ENCODE measurements at places on chromosomes 2 and 18.

DNA sequence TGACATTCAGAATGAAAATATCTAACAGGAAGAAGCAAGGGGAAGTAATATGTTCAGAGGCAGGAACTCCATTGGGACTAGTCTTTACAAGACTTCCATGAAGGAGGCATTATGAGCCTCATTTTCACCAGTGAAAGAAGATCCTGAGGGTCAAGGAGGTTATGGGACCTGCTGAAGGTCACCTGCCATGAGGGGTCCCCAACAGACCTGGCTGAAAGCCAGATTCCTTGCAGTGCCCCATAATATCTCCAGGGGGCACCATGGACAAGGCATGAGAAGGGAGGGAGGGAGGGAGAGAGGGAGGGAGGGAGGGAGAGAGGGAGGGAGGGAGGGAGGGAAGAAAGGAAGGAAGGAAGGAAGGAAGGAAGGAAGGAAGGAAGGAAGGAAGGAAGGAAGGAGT, 27.9 kb downstream of the XDH start:
- no peak for DNase-seq

DNA sequence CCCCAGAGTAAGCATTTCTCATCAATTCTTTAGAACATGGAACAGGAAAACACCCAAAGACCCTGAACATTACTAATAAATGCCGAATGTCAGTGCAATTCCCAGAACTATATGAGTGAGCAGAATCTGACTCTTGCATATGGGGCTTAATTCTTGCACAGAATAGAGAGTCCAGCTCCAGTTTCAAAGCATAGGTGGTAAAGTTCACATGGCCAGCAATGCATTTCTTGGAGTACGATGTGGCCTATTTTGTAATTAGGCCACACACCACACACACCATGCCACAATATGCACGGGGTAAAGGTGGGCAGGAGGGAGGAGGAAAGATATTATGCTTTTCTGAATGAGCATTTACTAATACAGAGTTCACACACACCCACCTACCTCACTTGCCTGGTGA, 56.5 kb downstream of the PLA2R1 start:
- no peak for DNase-seq

DNA sequence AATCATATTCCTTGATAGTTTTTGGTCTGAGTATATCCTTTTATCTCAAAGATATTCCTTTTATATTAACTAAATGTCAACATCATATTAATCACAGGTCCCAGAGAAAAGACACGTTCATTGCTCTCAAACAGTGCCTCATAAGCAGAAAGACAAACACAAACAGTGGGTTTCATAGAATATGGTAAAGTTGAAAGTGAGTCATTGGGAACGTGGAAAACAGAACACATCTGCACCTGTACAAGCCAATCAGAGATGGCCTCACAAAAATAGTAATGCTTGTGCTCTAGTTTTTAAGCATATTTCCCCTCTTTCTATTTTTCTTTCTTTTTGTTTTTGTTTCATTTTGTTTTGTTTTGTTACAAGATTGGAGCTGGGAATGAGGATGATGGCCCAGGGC, 328.4 kb upstream of the MAP2 start:
- no peak for DNase-seq

DNA sequence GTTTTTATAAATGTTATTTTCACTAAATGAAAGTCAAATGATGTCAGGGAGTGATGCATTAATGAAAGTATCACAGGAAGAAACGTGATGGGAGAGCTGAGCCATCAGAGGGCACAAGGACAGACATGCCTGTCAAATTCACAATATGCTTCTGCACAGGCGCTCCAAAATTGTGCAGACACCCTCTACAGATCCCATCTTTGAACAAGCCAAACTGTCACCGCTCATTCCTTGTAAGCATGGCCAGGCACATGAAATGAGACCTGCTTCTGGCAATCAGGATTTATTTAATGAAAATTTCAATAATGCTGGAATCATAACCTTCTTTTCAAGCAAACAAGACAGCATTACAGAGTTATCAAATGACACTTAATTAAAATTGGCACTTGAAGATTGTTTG, 20.4 kb upstream of the FSHR start:
- DNase-seq: no peak

GRCh38 chr2:65553504-65554074, 121.2 kb upstream of the SPRED2 start:
- no peak for DNase-seq

- peak; percentile 3 for DNase-seq
Observed at GRCh38 chr18:76425146-76426131, 69.6 kb downstream of the ZNF516 start.

GRCh38 chr2:60334610-60335009, 218.8 kb downstream of the BCL11A start:
- DNase-seq: no peak

GRCh38 chr2:54801352-54801751, 77.9 kb downstream of the EML6 start:
- DNase-seq: no peak

- DNase-seq: no peak
Observed at GRCh38 chr18:39913672-39914366, 2041.2 kb upstream of the PIK3C3 start.

- DNase-seq: no peak
Observed at GRCh38 chr2:164257742-164258141, 363.5 kb downstream of the GRB14 start.

DNA sequence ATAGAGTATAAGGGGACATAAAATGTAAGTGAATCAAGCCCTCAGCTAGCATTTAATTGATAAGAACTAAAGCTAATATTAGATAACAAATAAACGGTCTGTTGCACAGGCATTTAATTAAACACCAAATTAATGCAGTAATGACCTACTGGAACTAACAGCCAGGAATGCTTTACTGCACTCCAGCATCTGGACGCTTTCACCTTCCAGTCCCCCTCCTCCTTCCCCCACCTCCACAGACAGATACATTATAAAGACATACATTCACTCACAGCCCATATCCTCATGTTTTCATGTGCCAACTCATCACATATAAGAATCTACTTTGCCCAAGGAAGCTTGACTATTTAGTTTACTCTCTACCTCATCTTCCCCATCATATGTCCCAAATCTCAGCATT, 337.4 kb upstream of the PIK3C3 start:
- no peak for DNase-seq

- DNase-seq: no peak
Observed at GRCh38 chr2:135963841-135964240, 21.6 kb downstream of the DARS1 start.

- no peak for DNase-seq
Observed at GRCh38 chr2:71070294-71071093, 2.0 kb downstream of the NAGK start.

DNA sequence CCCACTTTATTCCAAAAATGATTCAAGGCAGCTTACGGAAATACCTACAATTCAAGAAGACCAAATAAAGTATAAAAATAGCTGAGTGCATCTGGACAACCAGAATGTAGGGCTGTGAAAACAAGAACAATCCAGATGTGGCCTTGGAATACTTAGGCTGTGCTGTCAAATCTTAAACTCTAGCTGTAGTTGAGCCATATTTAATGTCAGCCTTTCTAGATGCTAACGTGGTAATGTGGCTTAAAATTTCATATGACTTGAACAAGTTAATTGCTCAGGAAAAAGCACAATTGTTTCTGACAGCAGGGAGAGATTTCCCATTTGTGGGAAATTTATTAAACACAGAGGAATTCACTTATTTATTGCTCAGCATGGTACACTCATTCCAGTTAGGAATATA, 14.6 kb upstream of the NAPG start:
- no peak for DNase-seq

DNA sequence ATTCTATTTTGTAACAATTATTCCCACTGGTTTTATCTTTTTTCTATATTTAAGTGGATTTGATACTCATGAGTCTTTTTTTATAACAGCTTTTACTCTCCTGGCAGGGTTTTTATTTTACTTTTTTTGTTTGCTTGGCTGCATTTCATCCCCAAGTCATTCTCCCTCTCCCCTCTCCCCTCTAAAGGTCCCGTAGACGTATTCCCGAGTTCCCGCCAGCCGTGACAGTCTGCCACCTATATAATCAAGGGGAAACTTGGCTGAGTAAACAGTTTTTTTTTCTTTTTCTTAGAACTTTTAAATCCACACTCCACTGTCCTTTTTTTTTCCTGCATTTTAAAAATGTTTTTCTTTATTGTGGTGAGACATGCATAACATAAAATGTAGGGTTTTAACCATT, 433.1 kb upstream of the HS6ST1 start:
- DNase-seq: no peak

DNA sequence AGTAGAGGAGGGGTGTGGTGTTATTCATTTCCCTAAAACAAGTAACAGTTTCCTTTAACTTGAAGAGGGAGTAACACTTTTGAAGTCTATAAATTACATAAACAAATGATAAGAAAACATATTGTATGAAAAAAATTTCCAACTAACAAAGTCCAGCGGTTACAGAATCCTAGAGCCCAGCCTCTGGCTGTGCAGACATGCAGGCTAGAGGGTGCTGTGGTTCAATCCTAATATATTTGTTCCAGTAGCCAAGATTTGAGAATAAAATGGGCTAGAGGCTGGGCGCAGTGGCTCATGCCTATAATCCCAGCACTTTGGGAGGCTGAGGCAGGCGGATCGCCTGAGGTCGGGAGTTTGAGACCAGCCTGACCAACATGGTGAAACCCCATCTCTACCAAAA, 56.9 kb downstream of the WDR75 start:
- no peak for DNase-seq

GRCh38 chr2:223697316-223697891, 95.2 kb upstream of the SCG2 start:
- no peak for DNase-seq

- DNase-seq: no peak
Observed at GRCh38 chr2:170118641-170119040, 59.3 kb upstream of the MYO3B start.

- DNase-seq: no peak
Observed at GRCh38 chr2:212732860-212733259, 194.3 kb upstream of the ERBB4 start.

DNA sequence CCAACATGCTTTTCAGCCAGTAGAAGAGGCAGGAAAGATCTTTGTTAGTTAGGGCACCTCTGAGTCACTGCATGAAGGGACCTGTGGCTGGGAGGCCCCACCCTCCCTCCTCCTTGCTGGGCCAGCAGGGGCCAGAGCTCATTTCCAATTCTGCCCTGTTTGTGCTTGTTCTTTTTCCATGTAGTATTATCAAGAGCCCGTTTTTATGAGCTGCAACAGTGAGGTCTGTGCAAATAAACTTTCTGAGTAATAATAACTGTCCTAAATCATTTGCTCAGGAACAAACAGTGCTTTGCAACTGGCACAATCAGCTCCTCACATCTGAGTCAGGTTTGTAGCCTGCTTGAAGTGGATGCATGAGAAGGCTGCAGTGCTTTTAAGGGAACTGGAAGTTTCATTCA, 128.0 kb downstream of the ARL4C start:
- peak; percentile 29 for DNase-seq

- no peak for DNase-seq
Observed at GRCh38 chr2:219388907-219389156, 1.1 kb upstream of the DNPEP start.

DNA sequence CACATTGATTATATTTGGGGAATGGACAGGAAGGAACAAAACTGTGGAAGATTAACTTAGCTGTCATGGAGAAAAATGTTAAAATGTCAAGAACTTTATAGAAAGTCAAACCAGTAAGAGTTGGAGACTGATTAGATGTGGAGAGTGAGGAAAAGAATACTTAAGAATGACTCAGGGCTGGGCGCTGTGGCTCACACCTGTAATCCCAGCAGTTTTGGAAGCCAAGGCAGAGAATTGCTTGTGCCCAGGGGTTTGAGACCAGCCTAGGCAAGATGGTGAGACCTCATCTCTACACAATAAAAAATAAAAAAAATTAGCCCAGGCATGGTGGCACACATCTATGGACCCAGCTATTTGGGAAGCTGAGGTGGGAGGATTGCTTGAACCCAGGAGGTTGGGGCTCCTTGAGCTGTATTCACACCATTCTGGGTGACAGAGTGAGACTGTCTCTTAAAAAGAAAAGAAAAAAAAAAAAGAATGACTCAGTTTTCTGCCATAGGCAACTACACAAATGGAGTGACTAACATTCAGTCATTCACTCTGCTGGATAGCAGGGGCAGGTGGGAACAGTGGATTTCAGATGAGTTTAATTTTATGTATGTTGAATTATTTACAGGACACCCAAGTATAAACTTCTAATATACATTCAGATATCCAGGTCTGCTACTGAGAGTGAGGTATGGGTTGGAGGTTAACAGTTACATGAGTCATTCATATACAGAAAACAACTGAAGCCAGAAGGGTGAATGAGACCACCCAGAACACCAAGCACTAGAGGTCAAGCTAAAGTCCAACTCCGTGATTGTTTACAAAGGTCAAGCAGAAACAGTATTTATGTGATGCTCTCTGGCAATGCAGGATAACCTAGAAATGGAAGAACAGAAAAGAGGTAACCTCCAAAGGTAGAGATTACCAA, 33.9 kb downstream of the ORC2 start:
- no peak for DNase-seq

- no peak for DNase-seq
Observed at GRCh38 chr2:8754106-8754776, 72.4 kb downstream of the ID2 start.

GRCh38 chr18:8705961-8706790, 820 bp downstream of the MTCL1 start:
- no peak for DNase-seq

- DNase-seq: no peak
Observed at GRCh38 chr2:45707006-45707405, 55.5 kb downstream of the PRKCE start.

GRCh38 chr2:107801498-107801897, 25.2 kb upstream of the RGPD4 start:
- no peak for DNase-seq

DNA sequence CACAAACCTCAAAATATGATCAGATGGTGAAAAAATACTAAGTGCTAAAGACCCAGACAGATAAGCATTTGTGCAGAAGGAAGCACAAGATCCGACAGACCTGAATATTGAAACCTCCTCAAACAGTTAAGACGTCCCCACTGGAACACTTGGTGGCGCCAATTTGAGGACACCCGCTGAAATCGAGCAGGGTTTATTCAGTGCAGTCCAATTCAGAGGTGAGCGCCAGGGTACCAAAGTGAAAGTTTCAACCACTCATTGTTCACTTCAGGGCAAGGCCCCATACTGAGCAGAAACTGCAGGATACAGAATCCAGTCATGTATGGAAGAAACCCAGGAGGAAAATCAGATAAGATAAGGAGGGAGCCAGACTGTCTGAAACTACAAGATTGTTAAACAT, 417.6 kb downstream of the LRRTM4 start:
- DNase-seq: no peak

- DNase-seq: no peak
Observed at GRCh38 chr2:26900831-26901321, 52.9 kb downstream of the DPYSL5 start.

All from gastrocnemius medialis (tissue), 4 donors.